ENCODE measurements at places on chromosomes 7 and 10.

DNA sequence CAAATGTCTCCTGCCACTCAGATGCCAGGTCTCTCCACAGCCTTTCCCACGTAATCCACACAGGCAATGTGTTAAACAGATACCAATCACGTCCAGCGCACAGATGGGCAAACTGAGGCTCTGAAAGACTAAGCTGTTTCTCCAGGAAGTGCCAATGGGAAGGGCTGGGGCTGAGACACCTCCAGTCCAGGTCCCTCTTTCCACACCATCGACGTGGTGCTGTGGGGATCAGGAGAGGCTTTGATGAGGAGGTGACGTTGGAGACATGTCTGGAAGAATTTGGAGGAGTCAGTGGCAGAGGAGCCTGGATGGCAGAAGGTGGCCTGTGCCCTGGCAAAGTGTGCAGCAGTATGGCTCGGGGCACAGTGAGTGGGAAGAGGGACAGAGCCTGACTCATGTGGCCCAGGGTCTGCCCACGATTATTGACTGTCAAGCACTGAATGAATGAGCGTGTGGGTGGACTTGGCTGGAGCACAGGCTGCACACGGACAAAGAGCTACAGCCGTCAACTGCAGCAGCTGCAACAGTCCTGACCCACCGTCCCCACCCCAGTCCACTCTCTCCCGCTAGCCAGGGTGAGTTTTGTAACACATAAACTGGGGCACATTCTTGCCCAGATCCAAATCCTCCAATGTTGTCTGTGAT is 40.8 kb upstream of the HSPA12A start:
- DNase-seq = no peak

- DNase-seq = no peak
Observed at GRCh38 chr7:106779877-106780276, 85.2 kb upstream of the PIK3CG start.

DNA sequence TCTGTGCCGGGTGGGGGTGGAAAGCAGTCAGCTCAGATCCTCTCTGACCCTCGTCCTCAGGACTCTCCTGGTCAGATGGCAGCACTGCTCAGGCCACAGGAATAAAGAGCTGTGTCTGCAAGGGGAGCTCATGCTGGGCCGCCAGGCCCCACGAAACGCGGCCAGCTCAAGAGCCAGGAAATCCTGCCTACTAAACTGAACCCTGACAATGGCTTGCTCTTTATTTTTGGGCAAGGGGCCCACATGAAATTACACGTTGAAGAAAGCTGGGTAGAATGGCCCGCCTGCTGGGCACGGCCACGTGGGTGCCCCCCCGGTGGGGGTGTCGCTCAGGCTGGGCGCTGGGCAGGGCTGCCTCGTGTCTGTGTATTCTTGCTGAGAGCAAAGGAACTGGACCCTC is 103.0 kb downstream of the ITIH5 start:
- DNase-seq = no peak

DNA sequence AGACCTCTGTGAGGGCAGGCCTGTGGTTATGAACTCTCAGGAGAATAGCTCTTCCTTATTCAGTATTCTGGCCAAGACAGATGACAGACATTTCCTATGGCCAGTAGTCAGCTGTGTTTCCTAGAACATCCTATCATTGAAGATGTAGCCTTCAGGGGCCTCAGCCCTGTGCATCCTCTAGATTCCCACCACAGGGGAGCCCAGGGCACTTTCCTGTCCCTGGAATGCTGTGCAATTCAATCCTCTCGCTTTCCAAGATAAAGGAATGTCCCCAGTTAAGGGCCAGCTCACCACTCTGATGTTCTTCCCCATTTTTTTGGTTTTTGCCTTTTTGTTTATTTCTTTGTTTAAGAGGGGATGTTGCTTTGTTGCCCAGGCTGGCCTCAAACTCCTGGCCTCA is 578.8 kb upstream of the C7orf33 start:
- no peak for DNase-seq

GRCh38 chr7:118918556-118918955 is 694.1 kb downstream of the ANKRD7 start:
- DNase-seq = no peak

- DNase-seq = no peak
Observed at GRCh38 chr7:96837593-96837992, 127.9 kb upstream of the SEM1 start.

GRCh38 chr7:148241700-148242293 is 348.8 kb upstream of the C7orf33 start:
- DNase-seq = no peak

DNA sequence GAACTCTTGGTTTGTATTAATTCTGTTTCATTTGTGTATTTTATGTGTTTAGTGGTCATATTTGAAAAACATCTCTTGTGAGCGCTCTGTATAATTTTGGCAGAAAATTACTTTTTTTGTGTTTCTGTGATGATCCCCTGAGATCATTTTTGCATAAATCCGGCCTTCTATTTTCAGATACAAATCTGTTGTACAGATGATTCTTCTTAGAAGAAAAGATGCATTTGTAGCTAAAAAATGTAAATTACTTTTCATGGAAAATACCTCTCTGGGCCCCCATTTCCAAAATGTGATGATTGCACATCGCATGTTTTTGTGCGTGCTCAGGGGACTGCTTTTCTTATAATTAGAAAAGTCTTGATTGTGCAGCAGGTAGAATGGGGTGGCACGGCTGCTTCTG is 395.4 kb downstream of the LRMDA start:
- DNase-seq = no peak

- DNase-seq = no peak
Observed at GRCh38 chr10:86723009-86723408, 33.4 kb upstream of the BMPR1A start.

GRCh38 chr7:127996253-127997071 is 34.8 kb downstream of the LRRC4 start:
- DNase-seq = no peak

DNA sequence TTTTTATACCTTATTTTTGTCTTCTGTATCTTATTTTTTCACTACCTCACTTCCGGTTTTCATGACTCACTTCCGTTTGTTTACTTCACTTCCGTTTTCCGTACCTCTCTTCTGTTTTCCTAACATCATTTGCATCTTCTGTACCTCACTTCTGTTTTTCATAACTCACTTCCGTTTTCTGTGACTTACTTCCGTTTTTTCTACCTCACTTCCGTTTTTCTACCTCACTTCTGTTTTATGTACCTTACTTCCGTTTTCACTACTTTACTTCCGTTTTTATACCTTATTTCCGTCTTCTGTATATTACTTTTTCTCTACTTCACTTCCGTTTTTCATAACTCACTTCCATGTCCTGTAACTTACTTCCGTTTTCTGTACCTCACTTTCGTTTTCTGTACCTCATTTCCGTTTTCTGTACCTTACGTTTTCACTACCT is 492.5 kb upstream of the AKR1E2 start:
- no peak for DNase-seq

DNA sequence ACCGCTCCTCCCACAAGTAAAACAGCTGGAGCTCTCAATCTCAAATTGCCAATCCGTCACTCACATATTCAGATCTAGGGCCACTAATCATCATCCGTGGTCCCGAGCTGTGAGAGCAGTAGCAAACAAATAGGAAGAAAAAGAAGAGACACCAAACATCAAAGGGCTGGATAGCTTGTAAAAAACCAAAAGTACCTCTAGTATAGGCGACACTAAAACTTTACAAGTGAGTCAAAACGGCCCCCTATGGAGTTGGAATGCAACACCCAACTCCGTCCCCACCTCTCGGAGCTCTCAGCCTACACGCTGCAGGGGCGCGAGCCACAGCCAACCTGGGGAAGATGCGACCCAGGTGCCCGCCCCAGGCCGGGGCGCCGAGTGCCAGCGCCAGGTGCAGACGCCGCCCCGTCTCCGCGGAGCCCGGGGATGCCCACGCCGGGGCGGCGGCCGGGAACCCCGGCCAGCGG is 581 bp downstream of the FAM3C start:
- DNase-seq = peak; percentile 49

DNA sequence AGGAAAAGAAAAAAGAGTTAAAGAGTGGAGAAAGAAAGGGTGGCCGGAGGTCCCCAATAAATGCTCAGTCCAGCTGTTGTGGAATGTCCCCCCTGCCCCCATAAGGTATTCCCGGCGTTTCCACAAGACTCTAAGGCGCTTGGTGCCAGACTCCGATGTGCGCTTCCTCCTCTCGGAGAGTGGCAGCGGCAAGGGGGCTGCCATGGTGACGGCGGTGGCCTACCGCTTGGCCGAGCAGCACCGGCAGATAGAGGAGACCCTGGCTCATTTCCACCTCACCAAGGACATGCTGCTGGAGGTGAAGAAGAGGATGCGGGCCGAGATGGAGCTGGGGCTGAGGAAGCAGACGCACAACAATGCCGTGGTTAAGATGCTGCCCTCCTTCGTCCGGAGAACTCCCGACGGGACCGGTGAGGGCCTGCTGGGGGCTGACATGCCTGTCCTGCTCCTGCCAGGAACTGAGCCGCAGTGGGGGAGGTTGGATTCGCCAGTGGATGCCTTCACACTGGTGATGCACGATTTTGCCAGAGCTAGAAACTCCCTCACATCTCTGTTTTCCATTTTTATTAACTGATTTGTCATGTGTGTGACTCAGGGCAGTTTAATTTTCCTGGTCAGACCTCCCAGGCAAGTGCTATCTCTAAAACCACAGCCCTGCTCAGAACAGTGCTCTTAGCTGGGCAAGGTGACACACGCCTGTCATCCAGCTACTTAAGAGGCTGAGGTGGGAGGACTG is 34.2 kb downstream of the TACR2 start:
- no peak for DNase-seq

DNA sequence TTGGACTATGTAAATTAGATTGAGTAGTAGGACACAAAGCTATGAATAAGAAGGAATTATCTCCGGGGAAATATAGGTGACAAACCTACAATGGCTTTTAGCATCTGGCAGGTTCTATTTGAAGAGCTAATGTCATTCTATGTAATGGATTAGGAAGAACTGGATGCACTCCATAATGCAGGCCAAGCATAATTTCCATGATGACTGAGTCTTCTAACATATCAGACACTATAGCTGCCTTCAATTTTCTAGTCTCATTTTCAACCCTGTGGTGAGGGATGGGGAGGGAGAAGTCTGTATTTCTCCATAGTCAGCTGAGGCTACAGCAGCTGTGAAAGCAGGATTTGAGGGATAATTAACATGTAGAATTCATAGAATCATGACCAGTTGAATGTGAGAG is 390.4 kb upstream of the LRRTM3 start:
- DNase-seq = no peak

- no peak for DNase-seq
Observed at GRCh38 chr7:91421018-91421417, 156.8 kb downstream of the FZD1 start.

GRCh38 chr7:139691253-139691781 is 86.5 kb downstream of the HIPK2 start:
- no peak for DNase-seq

DNA sequence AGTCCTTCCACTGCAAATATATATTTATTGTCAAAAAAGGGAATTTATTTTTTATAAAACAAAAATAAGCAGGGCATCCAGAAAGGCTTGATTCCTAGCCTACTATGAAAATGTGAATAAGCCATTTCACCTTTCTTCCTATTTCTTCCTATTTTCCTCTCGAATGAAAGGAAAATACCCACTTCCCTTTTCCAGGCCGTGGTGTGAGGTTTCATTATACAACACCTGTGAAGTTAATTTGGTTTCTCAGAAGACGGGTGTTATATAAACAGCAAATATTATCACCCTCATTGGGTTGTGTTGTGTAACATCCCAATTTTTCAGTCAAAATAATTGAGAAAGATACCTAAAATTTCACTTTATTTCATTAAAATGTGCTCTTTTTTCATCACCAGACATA is 214.3 kb downstream of the DGKB start:
- DNase-seq = no peak

- no peak for DNase-seq
Observed at GRCh38 chr10:78215645-78216044, 182.0 kb downstream of the RPS24 start.

DNA sequence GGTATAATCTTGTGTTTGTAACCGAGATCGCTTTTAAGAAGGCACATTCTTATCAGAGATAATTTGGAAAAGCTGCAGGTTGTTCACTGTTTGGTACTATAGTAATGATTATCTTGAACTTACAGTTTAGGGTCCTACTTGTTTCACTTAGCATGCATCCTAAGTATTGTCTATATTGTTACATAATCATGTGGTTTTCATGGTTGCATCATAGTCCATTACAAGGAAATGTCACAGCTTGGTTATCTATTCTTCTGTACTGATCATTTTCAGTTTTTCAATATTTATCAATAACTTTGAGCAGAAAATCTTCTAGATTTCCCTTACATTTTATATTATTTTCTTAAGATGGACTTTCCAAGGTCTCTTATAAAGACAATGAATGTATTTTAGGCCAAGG is 116.3 kb downstream of the PLPP4 start:
- DNase-seq = no peak

GRCh38 chr10:26361971-26362370 is 76.2 kb upstream of the APBB1IP start:
- no peak for DNase-seq

DNA sequence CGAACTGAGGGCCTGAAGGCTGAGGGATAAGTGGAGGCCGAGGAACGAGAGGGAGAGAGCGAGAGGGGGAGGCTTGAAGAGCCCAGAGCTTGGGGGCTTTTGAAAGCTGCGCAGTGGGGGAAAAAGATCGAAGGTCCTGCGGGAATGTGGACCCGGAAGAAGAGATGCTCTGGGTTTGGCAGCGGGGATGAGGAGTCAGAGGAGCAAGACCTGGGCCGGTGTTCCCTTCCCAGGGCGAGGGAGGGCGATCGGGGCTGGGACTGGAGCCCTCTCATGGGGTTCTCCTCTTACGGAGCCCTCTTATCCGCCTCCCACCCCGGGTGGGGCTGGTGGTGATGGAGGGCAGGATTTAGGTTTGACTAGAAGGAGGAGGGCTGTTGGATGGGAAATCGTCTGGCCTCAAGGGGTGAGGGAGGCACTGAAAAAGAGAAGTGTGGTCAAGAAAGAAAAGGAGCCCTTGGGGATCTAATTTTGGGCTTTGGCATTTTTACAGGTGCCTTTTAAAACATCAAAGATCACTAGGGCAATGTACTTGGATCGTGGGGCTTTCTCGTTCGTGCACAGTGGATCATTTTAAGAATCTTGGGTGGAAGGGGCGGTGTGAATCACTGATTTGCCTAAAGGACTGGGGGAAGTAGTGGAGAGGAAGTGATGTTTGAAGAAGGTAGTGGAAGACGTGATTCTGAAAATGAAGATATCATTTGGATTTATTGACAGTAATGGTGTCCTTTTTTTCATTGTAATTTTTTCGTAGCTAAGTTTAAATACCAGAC is 637 bp downstream of the SAMD8 start:
- DNase-seq = no peak

GRCh38 chr10:93826355-93826754 is 67.4 kb upstream of the SLC35G1 start:
- no peak for DNase-seq

- no peak for DNase-seq
Observed at GRCh38 chr10:23499372-23500132, 60.7 kb downstream of the OTUD1 start.

DNA sequence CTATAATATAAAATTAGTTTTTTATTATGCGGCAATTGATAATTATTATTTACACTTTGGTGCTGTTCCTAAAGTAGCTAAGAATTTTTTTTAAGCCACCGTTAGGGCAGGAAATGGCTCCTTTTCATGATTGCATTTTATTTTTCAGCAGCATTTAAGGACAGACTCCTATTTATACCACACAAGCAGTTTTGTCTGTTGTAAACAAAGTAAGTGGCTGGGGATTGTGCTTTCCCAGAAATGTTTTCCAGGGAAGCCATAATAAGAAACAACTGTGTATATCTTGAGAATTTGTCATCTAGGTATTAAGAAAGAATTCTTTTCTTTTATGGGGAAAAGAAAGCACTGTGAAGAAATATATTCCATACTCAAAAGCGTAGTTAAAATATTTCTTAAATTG is 232.0 kb downstream of the VTI1A start:
- no peak for DNase-seq

GRCh38 chr10:124101351-124101750 is 8.0 kb upstream of the CHST15 start:
- no peak for DNase-seq
